NAMALWA (cell line): ENCODE measurements at places on chromosomes 13 and 19.

GRCh38 chr19:17948514-17948900 lies 15.7 kb downstream of the CCDC124 start:
- DNase-seq = peak; percentile 54

- peak; percentile 50 for DNase-seq
These were observed 2.4 kb downstream of the LIN7B start for GRCh38 chr19:49116544-49116943.

GRCh38 chr19:49210108-49210900 lies 52.7 kb downstream of the TRPM4 start:
- DNase-seq = peak; percentile 59

GRCh38 chr19:56423985-56424353 lies 19.8 kb downstream of the ZNF583 start:
- no peak for DNase-seq

DNA sequence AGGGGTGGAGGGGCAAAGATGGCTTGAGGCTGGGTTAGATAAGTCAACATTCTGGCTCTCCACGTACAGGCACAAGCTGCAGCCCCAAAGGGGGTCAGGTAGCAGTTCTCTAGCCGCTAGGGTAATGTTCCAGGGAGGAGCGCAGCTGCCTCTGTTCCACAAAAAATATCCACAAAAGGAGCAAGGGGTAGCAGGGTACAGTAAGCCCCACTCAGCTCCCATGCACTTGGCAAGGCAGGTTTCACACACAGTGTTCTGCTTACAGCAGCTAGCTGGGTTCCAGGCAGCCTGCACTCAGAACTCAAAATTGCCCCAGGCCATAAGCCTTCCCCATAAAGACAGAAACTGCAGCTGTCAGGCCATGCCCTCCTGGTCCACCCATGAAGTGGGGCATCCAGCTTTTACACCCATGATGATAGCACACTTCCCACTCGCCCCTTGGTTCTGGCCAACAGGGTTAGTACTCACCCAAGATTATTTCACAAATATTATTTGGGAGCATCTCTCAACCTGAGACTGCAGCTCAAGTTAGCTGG lies 130.0 kb downstream of the CYSLTR2 start:
- no peak for DNase-seq

GRCh38 chr19:7868671-7869452 lies 5.3 kb downstream of the PRR36 start:
- peak; percentile 95 for DNase-seq

DNA sequence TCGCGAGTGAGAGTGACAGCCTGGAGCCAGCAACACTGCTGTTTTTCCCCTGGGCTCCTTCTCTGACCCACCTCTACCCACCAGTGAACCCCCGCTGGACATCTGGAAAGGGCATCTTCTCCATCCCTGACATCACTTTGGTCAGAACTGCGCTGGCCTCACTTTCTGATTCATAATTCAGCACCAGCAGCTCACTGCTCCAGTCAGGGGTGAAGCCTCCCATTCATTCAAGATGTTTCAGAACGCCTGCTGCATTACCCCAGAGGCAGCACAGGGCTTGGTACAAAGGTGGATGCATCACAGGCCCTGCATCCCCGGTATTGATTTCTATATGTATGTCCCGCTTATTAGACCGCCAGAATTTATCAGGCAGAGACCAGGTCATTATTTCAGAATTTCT lies 182.8 kb upstream of the TSHZ3 start:
- no peak for DNase-seq

DNA sequence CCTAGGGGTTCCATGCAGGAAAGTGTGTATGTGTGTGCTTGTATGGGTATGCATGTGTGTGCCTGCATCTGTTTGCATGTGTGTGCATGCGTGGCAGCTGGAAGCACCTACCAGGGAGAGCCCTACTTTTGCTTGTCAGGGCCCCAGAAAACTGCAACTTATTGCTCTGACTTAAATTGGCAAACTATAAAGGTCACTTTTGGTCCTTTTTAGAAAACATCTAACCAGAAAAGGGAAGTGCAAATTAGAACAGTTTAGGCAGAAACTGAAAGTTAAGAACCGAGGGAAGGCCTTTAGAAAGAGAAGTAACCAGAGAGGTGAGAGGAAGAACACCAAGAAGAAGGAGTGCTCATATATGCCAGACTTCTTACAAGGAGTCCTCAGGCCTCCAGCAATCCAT lies 32.5 kb downstream of the DLEU7 start:
- DNase-seq = peak; percentile 78

DNA sequence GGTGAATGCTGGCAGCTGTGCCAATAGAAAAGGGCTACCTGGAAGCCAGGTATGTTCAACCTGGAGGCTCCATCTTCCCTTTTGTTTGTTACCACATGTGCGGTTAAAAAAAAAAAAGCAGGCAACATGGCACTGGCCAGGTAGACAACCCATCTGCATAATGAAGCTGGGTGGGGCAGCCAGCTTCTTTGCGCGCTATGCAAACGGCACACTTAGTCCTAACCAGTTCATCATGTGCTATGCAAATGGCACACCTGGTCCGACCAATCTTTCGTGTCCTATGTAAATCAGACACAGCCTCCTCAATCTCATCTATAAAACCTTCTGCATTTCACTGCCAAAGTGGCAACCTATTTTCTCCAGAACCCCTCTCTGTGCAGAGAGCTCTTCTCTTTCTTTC lies 11.3 kb upstream of the IGSF23 start:
- DNase-seq = peak; percentile 21

DNA sequence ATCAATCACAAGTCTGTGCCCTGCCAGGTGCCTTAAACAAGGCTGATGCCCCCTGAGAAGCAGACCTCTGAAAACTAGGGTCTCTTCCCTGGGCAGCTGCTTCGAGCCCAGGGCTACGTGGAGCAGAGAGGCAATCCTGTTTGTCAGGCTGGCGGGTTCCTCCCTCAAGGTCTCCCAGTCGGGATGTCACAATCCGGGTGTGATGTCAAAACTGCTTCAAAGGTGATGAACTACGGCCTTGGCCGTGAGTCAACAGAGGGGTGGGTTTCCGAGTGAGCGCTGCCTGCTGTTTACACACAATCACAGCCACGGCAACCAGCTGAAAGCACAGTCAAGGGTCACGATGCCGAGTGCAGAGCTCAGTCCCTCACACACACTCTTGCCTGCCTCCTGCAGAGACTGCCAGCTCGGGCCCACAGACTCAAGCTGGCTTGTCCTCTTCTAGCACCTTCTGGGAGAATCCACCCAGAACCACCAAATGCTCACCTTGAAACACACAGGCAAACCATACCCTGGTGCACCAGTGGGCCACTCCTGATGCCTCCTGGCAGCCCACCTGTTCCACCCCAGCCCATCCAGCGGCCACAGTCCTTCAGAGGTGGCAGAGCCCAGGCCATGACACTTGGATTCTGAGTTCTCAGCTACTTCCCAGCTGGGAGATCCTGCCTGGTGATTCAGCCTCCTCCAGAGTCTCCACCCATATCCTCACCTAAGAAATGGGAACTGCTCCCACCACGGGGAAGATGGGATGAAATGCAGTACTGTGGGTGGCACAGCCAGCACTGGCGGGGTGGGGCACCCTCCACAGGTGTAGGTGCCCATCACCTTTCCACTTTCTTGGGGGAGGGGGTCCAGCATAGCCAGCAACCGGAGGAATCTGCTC lies 6.8 kb downstream of the ELL start:
- DNase-seq = no peak

DNA sequence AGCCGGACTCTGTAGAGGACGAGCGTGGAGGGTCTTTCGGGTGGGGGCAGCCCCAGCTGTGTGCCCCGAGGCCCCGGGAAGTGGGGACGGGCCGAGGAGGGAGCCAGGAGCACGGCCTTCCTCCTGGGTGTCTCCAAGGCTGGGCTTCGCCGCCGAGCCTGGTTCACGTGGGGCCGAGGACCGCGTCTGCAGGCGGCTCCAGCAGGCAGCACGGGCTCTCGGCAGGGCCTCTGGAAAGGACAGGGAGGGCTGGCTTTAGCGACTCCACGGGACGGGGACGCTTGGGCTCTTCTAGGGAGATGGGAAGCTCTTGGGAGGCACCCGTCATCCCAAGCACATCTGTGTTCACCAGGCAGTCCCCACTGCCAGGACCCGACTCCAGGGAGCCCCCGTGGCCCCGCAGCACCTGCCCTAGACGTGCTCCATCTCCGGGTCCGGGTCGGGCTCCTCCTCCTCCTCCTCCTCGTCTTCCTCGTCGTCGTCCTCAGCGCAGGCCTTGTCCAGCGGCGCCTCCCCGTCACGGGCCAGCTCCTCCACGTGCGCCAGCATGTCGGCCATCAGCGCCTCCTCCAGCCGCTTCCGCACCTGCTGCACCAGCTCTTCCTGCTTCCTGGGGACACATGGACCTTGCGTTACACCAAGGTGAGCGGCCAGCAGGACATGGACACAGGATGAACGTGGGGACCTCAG lies 9.9 kb upstream of the MEX3D start:
- DNase-seq = no peak

DNA sequence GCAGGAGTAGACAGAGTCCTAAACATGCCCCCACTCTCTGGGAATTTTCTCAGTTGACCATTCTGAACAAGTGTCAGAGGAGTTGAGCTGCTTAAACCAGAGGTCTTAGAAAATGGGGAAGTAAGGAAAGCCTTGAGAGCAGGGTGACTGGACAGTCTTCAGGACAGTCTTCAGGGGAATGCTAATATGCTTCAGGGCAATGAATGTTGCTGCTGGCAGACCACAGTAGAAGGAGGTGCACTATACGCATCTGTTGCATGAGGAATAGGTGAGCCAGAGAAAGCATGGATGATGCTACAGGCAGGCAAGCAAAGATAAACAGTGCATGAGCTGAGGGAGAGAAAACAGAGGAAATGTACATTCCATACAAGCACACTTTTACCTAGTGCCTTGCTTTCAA lies 196.6 kb upstream of the GPR12 start:
- no peak for DNase-seq

DNA sequence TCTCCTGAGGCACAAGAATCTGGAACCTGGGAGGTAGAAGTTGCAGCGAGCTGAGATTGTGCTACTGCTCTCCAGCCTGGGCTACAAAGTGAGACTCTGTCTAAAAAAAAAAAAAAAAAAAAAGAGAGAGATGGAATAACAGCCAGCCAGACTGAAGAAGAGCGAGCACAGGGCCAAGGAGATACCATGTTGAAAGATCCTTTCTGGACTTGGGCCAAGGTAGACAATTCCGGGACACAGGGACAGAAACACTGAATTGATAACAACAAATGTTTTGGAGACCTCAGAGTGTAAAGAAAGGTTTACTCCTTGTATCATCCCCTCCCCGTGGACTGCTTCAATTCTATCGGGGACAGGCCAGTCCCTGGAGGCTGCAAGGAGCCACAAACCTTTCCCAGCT lies 4.6 kb downstream of the LPAR2 start:
- DNase-seq = no peak

DNA sequence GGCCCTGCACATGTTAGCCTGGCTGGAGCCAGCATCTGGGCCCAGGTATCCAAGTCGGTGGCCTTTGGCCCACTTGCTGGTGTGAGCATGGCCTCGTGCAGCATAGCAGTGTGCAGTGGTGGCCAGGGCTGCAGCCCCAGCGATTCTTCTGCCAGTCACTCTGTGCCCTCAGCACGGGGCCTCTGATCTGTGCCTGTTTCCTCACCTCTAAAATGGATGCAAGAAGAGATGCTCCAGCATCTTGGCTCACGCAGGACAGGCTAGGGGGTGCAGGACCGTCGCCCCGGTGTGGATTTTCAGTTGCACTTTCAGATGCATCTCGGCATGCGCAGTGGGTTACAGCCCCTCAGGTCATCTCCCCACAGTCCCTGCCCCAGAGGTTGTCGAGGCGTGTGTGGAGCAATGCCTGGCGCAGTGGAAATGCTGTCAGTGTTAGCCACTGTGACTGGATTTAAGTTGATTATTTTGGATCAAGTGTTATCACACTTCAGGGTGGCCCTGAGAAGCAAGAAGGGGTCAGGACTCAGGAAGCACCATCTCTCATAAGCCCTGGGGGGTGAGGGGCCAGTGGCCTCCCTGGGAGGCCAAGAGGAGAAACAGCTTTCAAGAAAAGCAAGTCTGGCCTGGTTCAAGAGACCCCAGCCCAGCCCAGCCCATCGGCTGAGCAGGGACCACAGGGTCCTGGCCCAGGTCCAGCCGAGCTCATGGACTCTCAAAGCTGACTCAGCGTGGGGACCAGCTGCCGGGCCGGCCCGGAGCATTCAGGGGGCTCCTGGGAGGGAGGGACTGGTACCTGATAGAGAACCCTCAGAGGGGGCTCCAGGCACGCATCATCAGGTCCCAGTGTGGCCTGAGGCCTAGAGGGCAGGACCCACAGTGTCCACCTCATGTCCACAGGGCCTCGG lies 27.8 kb downstream of the AP1M1 start:
- DNase-seq = no peak

DNA sequence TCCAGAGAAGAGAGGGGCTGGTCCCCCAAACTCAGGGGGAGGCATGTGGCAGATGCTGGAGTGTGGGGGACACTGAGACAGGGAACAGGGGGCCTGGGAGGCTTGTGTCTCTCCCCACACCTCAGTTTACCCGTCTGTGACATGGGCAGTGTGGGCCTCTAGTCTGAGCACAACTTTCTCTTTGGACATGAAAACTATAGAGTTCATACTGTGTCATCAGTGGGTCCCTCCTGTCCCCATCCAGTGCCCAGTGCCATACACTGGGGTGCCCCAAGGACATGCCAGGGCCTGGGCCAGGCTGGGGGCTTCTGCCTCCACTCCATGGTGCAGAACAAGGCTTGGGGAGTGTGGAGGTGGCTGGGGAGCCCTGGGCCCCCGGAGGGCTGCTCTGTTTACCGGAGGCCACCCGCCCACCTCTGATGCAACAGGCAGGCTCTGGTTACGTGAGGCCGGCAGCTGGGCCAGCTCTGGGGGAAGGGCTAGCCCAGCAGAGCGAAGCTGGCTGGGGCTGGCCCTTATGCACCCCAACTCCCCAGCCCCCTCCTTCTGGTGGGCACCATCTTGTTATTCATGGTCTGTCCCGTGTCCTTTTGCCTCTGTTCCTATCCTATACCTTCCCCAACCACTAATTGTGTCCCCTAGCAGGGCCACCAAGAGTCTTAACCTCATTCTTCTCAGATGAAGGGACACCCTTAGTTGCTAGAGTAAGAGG lies 1.9 kb upstream of the MEF2B start:
- peak; percentile 80 for DNase-seq

GRCh38 chr19:3733549-3734309 lies 25.5 kb downstream of the TJP3 start:
- no peak for DNase-seq

GRCh38 chr19:6723108-6723618 lies 2.7 kb upstream of the C3 start:
- no peak for DNase-seq

- no peak for DNase-seq
These were observed 27.9 kb downstream of the CPAMD8 start for GRCh38 chr19:16998635-16999194.
